ENCODE measurements at places on chromosomes 4 and X. TPM values are rescaled to one million over a fixed set of nuclear protein-coding genes. Genes with fewer than 3 reads are reported as not detected.

DNA sequence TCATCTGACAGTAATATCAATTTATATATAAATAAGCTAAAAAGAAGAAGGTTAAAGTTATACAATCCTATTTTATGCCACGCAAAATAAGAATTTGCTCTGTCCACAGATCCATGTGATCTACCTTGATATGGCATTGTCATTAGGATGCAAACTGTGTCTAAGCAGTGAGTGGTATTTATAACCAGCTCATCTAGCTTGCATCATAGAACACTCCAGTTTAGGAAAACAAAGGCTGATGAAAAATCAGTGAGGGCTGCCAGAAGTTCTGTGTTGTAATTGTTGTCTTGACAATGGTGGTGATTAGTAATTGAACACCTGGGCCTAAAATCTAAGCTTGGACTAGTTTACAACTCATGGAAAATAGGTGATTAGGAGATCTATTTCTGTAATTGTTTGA, 111.0 kb downstream of the CPE start:
- no peak for DNase-seq

- no peak for DNase-seq
Measured at GRCh38 chr4:189843413-189844009, 97.2 kb upstream of the FRG1 start.

GRCh38 chrX:75786290-75786689, 1.2 kb upstream of the MAGEE2 start:
- DNase-seq: no peak

- DNase-seq: no peak
Measured at GRCh38 chrX:53421125-53421524, 1.3 kb downstream of the SMC1A start.

DNA sequence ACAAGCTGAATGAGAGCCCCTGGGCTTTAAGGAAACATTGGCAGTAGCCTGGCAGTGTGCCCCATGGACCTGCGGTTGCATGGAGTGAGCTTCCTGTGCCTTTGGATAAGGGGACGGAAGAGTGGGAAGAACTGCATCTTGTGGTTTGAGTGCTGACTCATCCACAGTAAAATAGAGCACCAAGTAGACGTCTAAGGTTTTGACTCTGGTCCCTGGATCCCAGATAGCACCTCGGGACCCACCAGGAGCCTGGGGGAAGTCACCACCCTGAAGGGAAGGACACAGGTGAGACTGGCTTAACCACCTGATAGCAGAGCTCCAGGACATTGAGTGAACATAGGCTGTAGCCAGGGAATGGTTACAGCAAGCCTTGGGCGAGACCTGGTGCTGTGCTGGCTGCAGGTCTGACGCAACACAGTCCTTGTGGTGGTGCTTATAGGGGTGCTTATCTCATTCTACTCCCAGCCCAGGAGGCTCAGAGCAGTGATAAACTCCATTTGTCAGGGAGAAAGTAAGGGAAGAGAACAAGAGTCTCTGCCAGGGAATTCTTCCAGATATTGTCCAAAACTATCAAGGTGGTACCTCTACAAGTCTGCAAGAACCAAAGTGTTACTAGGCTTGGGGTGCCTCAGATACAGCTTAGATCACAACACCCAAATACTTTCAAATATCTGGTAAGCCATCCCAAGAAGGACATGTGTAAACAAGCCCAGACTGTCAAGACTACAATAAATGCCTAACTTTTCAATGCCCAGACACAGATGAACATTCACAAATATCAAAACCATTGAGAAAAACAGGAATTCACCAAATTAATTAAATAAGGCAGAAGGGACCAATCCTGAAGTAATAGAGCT, 123.6 kb upstream of the TET2 start:
- no peak for DNase-seq

DNA sequence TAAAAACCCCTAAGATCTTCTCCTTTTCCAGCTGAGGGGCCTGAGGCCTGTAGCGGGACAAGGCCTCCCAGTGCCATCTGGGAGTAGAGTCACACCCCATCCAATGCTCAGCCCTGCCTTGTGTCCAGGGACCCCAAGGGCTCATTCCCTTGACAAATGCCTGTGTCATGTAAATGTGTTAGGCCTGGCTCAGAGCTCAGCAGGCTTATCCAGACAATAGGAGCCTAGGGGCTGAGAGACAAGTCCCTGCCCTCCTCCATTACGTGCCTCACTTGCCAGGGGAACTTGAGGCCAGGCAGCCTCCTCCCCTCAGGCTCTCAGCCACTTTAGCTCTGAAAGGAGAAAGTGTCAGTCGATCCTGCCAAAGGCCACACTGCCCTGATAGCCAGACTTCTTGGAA, 166.8 kb upstream of the MAMLD1 start:
- DNase-seq: no peak

GRCh38 chr4:168758351-168758876, 251.6 kb downstream of the CBR4 start:
- no peak for DNase-seq

- DNase-seq: no peak
Measured at GRCh38 chr4:1328267-1329155, 18.5 kb upstream of the UVSSA start.

GRCh38 chrX:103002576-103002975, 61.4 kb downstream of the BEX1 start:
- no peak for DNase-seq

DNA sequence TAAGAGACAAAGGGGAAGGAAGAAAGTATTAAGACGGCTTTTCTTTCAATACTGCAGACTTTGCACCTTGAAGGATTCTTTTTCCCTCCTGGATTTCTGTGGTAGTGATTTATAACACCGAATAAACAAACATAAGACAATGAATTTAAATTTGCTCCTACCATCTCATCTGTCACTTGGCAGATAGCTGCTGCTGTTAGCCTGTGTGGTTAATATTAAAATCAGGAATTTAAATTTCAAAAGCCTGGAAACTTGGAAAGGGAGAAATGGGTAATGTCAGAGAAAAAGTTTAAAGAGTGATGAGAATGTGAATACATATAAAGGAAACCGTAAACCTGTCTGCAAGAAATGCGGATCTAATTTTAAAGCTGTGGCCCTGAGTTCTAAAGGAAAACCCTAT, 3.4 kb downstream of the FAM149A start:
- no peak for DNase-seq

- DNase-seq: peak; percentile 15
Measured at GRCh38 chrX:53481816-53482465, 47.8 kb upstream of the HSD17B10 start.

- no peak for DNase-seq
Measured at GRCh38 chrX:153871451-153871850, 14.5 kb downstream of the L1CAM start.

- DNase-seq: no peak
Measured at GRCh38 chrX:153958605-153959004, 13.0 kb downstream of the HCFC1 start.

DNA sequence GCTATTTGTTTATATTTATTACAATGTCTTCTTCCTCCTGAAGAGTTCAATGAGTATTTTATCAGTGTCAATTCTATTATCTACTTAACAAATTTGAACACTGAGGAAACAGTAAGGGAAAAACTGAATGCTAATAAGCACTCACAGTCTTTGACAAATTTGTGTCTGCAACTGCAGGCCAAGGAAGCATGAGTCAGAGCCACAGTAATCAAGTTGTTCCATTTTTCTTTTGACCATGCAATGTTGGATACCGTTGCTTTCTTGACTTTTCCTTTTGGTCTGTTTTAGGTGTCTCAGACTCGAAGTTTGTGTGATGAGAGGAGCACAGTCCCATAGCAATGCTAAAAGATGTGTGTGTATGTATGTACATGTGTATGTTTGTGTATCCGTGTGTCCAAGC, 359.6 kb downstream of the IL1RAPL1 start:
- no peak for DNase-seq

DNA sequence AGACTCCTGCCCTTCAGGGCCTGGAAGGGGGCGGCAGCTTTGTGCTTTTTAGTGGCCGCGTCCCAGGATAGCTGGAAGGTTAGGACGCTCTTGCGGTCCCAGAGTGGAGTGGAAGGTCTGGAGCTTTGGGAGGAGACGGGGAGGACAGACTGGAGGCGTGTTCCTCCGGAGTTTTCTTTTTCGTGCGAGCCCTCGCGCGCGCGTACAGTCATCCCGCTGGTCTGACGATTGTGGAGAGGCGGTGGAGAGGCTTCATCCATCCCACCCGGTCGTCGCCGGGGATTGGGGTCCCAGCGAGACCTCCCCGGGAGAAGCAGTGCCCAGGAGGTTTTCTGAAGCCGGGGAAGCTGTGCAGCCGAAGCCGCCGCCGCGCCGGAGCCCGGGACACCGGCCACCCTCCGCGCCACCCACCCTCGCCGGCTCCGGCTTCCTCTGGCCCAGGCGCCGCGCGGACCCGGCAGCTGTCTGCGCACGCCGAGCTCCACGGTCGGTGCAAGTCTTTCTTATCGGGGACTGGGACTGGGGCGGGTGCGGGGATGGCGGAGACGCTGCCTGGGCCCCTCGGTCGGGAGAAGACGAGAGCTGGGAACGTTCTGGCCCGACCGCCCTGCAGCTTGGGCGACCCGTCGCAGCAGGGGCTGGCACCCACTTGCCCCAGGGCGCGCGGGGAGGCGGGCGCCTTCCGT, at the start of gene EDNRA:
TSS of gene EDNRA (plus strand) at position 207 of the 686 bp plus-strand sequence. CDS start 4,585 bp downstream, outside the sequence.
- peak; percentile 8 for DNase-seq

GRCh38 chr4:5812506-5813229, 80.2 kb downstream of the CRMP1 start:
- peak; percentile 10 for DNase-seq

GRCh38 chrX:115368876-115369275, 79.4 kb downstream of the LUZP4 start:
- no peak for DNase-seq

DNA sequence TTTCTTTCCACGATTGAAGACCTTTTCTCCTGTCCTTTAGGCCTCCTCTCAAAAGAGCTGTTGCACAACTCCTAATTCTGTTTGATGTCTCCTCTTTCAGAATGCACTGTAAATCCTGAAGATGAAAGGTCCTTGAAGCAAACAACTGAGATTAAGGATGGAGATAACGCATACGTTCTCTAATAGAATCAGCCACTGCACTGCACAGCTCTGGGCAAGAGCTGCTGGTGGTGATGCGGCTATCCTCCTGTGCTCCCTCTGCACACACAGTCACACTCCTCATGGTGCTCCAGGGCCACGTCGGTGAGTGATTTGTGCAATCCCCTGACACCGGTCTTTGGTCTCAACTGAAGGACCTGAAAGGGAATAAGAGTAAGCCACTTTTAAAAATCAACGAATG, 208.7 kb downstream of the PDGFC start:
- no peak for DNase-seq

- DNase-seq: peak; percentile 35
Measured at GRCh38 chr4:10161840-10162239, 45.2 kb upstream of the WDR1 start.

DNA sequence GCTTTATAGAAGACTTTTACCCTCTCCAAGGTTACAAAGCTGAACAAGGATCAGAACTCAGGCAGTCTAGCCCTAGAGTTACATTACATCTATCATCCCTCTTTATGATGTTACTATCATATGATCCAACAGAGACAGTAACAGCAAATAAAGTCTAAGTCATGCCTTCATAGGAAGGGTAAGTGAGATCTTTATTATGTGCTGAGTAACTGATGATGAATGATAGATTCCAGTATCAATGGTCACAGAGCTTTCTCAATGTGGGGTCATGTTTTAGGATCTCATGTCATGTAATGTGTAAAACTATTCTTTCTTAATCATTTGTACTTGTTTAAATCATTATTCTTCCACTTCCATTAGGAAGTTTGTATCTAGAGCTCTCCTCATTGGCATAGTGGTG, 22.8 kb downstream of the ELOVL6 start:
- no peak for DNase-seq

DNA sequence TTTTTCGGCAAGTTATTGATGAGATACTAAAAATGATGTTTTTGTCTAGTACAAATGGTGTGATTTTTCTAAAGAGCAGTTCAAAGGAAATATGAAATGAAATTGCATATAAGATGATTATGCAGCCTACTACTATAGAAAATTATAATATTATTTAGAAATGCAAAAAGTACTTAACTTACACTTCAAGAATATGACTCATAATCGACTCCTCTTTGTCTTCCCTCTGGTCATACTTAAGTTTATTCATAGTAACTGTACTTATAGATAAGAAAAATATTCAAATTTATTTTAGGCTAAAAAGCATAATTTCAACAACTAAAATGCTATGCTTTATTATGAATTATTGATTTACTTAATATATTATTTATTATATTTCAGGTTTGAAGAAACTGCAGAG, 33.2 kb downstream of the CEP44 start:
- DNase-seq: no peak

DNA sequence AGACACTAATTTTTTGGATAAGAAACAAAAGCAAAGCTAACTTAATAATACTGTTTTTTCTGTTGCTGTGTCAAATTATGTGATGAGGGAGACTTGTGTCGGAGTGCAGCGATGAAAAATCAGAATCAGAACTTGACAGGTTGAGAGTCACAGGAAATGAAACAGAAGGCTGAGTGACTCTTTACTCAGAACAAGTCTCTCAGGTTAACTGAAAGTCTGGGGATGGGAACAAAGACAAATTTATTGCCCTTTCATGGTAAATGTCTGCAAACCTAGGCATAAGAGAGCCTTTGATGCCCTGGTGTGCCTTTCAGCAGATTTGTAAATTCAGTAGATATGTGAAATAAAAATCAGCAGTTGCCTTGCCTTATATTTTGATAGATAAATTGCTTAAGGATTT, 96.0 kb downstream of the ADGRL3 start:
- no peak for DNase-seq

DNA sequence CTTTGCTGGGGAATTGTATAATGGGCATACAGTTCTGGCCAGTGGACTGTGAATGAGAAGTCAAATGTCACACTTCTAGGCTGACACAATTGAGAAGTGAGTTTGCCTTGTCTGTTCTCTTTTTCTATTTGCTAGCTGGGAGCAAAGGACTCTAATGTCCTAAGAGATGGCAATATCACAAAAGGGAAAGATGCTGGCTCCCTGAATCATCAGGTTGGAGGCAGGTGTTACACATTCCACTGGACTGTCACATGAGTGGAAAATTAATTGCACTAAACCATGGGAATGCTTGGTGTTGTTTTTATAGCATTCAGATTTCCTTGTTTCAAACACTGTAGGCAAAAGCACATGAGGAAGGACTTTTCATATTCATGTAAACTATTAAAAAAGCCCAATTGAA, 388.3 kb downstream of the ADAM29 start:
- DNase-seq: no peak

- DNase-seq: no peak
Measured at GRCh38 chrX:41616255-41616654, 72.5 kb upstream of the GPR34 start.

- no peak for DNase-seq
Measured at GRCh38 chr4:95599777-95600400, 51.1 kb upstream of the UNC5C start.

GRCh38 chr4:2761035-2761923, 5.1 kb upstream of the TNIP2 start:
- peak; percentile 30 for DNase-seq

ATRX gene
- 56.1 TPM for total RNA-seq

XAGE2 gene
- total RNA-seq: not detected

ANKRD50 gene
- 0.48 TPM for total RNA-seq

PDCL2 gene
- total RNA-seq: not detected

HTR2C gene
- not detected for total RNA-seq

SEPSECS gene
- total RNA-seq: 11.6 TPM

ITIH6 gene
- total RNA-seq: not detected
